Left renal pelvis (tissue), 4 donors: ENCODE measurements at places on chromosomes 5 and 9. TPM values are rescaled to one million over a fixed set of nuclear protein-coding genes. Genes with fewer than 3 reads are reported as not detected.

Gene IFNA21
- not detected for polyA plus RNA-seq

GRCh38 chr9:137880160-137880975, 2.8 kb downstream of the CACNA1B start:
- no peak for DNase-seq

- no peak for DNase-seq
Measured at GRCh38 chr5:90381213-90381929, 28.2 kb downstream of the CETN3 start.

GRCh38 chr5:133472829-133473228, 139.5 kb downstream of the FSTL4 start:
- no peak for DNase-seq

- DNase-seq: no peak
Measured at GRCh38 chr5:92594031-92594430, 987.0 kb downstream of the NR2F1-AS1 start.

- DNase-seq: no peak
Measured at GRCh38 chr5:171720086-171720485, 65.5 kb upstream of the SMIM23 start.

Gene DDX41
- 81.8 TPM for polyA plus RNA-seq

- DNase-seq: no peak
Measured at GRCh38 chr9:70135176-70135575, 91.5 kb downstream of the MAMDC2 start.

Gene RNF183
- 6.4 TPM for polyA plus RNA-seq

Gene REEP2
- polyA plus RNA-seq: 8.9 TPM

DNA sequence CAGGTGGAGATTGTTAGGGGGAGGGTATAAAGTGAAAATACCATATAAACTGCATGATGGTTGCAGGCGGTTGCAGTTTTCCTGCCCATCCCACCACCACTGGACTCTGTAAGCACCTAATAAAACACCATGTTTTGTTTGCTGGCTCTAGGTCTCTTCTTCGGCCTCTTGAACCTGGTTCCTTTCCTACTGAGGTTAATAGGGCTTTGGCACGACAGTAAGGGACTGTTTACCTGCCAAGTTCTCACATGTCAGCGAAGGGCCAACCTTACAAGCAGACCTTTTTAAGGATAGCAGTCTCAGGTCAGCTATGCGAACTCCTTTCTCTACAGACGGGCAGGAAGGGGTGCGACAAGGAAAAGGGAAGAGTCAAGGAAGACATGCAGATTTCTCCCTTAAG, 3.4 kb upstream of the RFESD start:
- DNase-seq: no peak

Gene IFNB1
- polyA plus RNA-seq: not detected

Gene HACD4
- polyA plus RNA-seq: 5.1 TPM

DNA sequence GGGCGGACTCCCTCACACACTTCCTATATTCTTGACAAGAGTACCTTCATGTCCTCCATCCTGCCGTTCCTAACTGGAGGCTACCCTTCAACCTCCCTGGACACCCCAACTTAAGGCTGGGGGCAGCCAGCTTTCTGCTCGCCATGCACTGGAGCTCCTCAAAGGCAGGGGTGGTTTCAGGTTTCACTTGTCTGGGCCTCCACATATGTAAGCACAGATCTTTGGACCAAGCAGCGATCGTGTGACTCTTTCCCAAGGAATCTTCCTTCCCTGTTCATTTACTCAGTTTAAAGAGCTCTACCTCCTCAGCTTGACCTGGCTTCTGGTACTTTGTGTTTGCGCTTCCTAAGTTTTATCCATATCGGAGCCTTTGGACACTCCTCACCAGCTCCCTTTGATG, 34.2 kb upstream of the TRPC7 start:
- no peak for DNase-seq

Gene RAB3C
- 1.1 TPM for polyA plus RNA-seq

- DNase-seq: no peak
Measured at GRCh38 chr5:10279925-10280720, 27.6 kb downstream of the CMBL start.

DNA sequence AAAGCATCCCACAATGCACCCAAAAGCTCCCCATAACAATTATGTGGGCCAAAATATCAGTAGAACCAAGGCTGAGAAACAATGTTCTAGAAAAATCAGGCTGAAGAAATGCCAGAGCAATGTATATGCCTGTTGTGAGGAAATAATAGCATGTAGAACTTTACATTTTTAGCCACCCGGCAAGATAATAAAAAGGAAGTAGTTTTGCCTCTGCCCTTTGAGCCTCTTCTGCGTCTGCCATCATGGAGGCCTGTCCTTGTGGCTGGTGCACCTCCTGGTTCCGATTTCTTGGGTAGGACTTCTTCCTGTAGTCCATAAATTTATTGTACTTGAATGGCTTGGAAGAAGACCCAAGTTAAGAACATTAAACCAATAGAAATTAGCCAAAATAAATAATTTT, 38.9 kb upstream of the TNFAIP8 start:
- no peak for DNase-seq

Gene LRRC19
- 0.38 TPM for polyA plus RNA-seq

Gene MORN5
- not detected for polyA plus RNA-seq

- no peak for DNase-seq
Measured at GRCh38 chr9:21677387-21677786, 125.0 kb upstream of the MTAP start.

GRCh38 chr5:342501-343460, 21.3 kb downstream of the AHRR start:
- DNase-seq: no peak

GRCh38 chr5:137071931-137072330, 427.2 kb downstream of the SPOCK1 start:
- no peak for DNase-seq

GRCh38 chr5:110917161-110917875, 154.2 kb upstream of the TSLP start:
- DNase-seq: no peak

Gene FOXI1
- polyA plus RNA-seq: 6.3 TPM

DNA sequence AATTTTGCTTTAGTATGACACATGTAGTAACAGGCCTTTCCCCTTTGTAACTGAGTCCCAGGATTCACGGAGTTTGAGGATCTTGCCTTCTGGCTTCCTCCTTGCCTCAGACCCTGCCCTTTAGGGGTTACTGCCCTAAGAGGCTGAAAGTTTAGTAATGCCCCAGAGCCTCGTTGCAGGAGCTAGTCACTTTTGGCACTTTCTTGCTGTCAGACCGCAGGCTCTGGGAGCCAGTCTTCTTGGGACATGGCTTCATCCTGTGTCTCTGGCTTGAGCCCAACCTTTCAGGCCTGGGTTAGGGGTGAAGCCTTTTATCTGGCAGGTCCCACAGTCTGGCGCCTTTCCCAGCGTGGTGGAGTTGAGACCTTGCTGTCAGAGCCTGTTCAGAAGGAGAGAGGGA, 185.6 kb upstream of the DMRT1 start:
- DNase-seq: no peak

Gene GBGT1
- 1.8 TPM for polyA plus RNA-seq

- DNase-seq: no peak
Measured at GRCh38 chr9:91186632-91187108, 175.0 kb downstream of the AUH start.

DNA sequence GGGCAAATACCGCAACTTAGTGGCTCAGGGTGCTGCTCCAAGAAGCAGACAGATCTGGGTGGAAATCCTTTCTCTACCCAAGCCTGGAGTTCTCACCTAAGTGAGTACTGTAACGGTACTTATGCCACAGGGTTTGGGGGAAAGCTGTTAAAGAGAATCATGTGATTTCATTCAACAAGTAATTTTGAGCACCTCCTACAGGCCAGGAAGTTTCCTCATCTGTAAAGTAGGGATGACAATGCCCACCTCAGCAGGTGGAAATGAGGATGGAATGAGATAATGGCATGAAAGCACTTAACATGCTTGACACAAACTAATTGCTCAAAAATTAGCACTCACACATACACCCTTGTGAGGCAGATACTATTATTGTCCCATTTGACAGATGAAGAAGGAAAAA, 114.1 kb downstream of the JAKMIP2 start:
- DNase-seq: no peak

DNA sequence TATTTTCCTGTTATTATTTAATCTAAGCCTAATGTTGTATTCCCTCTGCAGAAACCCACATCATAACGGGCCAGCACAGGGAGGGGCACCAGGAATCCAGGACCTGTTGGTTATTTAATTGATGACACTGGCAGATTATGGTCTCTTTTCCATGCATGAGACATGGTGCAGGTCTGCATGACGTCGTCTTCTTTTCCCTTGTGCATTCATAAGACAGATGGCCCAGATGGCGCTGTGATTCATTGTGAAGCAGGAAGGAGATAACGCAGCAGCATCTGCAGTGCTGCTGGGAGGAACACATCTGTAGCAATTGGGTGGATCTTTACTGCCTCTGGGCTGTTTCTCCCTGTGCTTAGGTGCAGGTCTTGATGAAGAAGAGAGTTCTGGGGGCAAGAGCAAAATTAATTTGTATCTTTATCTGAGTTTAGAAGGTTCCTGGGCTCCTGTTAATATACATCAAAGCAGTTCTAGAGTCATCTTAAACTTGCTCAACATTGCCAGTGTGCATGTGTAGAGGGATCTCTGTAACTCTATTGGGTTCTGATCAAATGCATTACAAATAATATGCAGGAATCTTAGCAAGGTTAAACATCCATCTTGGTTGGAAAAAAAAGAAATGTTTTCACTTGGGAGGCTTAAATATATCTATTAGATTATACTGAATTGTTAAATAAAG, 176.1 kb downstream of the PCSK1 start:
- no peak for DNase-seq

Gene COL23A1
- 8.6 TPM for polyA plus RNA-seq

Gene PCA3
- polyA plus RNA-seq: 0.11 TPM
